ENCODE measurements at places on chromosomes 4 and X.
A peak's percentile ranks its signal among the peaks of the same experiment; 100 is the strongest.

- no peak for DNase-seq
These were observed 4.1 kb downstream of the FGA start for GRCh38 chr4:154586296-154587033.

DNA sequence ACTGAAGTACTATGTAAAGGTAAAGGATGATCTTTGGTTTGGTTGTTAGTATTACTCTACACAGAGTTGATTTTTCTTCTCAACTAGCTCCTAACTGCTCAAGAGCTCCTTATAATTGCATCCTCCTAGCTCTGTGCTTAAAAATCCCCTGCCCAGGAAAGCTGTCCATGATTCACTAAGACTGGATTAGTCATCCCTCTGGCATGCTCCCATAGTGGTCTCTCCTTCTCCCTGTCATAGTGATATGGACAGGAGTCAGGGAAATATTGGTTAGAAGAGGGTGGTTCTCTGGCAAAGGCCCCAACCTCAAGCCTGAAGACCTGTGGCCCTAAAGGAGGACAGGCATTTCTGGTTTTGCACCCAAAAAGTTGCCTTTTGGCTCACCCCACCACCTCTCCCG lies 242.3 kb upstream of the KCNIP4 start:
- no peak for DNase-seq

DNA sequence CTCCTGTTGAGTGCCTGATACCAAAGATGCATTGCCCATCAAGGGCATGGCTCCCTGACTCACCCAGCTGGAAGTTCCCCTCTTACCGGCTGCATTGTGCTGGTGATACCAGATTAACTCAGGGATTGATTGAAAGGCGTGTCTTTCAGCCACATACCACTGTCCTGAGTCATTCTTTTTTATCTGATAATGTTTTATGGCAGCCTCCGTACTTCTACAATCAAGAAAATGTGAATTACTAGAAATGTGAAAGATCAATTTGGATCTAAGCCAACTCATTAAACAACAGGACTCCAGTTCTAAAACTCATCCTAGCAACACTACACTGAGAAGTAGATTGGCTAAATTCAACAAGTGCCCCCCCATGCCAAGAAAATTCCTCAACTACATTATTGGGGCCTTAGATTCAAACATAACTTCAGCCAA lies 40.0 kb downstream of the TXK start:
- DNase-seq, result no peak

DNA sequence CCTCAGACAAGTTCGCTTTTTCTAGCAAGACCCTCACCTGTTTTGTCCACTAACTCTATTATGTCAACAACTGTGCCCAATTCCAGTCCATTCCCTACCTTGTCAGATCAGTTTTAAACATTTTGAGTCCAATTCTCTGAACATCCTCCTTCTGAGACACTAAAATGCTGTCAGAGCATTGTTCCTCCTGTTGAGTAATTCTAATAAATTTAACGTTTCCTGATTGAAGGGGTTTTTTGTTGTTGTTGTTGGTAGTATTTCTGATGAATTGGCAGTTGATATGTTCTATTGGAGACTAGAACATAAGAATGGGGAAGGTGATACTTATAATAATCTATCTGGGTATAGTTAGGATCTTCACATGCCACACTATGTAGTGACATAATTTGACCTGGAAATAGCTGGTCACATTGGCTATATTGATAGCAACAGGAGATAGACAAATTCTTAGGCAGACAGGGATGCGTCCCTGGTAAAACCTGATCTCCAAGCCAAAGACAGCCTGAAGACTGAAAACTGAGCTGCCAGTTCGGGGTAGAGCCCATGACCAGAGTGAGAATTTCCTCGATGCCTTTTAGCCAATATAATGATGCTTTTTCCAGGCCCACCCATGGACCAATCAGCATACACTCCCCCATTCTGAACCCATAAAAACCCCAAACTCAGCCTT lies 12.4 kb upstream of the CXCL2 start:
- DNase-seq, result no peak

DNA sequence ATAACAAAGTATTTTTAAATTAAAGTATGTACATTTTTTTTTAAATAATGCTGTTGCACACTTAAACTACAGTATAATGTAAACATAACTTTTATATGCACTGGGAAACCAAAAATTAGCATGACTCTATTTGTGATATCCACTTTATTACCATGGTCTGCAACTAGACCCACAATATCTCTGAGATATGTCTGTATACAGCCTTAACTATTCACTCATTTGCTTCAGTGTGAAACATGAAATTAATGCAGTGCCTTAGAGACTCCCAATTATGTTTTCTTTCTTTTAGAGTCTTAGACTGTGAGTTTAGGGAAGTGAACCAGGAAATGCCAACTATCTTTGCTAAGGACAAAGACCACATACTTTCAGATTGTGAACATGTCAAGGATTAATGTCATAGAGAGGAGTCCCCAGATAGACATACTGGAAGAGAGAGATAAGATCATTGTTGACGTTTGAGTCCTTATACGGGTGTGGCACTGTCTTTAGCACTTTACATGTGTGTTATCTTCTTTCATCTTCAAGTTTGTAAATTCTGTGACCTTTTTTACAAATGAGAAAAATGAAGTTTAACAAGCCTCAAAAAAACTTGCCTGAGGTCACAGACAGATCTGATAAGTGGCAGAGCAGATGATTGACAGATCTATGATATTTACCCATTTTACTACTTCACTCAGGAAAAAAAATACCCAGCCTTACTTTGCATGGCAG lies 23.2 kb downstream of the CXorf58 start:
- DNase-seq, result no peak

DNA sequence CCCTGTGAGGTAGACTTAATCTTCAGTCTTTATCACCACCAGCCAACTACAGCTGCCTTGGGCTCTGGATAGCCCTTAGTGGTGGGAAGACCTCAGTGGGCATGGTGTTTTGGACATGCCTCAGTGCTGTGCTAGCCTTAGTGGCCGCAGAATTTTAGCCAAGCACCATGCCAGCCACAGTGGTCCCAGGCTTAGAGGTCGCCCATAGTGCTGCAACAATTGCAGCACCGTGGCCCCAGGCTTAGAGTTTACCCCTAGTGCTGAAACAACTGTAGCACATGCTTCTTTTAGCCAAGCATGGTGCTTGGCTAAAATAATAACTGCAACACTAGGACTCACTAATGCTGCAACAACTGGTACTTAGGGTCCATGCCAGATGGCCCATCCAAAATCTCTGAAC lies 38.9 kb upstream of the SULT1B1 start:
- DNase-seq, result no peak

DNA sequence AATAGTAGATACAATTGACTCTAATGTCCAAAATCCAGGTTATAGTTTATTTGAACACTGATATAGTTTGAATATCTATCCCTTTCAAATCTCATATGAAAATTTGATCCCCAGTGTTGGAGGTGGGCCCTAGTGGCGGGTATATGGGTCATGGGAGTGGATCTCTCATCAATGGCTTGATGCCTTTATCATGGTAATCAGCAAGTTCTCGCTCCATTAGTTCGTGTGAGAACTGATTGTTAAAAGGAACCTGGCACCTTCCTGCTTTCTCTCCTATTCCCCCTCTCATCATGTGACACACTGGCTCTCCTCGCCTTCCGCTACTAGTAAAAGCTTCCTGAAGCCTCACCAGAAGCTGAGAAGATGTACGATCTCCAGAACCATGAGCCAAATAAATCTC lies 70.1 kb downstream of the UNC5C start:
- DNase-seq, result no peak

- DNase-seq, result no peak
These were observed 67.1 kb downstream of the TENM3 start for GRCh38 chr4:182310316-182310715.

DNA sequence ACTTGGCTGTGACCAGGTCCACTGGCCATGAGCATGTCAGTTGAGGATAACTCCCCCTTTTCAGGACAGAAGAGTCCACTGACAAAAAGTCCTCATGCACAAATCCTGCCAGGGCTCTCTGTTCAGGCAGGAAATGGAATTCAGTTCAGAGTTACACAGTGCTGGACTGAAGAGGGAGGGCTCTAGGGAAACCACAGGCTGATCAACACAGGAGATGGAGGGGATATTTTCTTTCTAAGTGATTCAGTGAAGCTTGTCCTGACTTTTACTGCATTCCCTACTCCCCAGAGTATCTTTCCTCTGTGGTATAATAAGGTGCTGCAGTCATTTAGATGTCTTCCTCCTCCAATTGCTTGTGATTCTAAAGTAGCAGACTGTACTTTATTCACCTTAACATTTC lies 335.5 kb upstream of the IGFBP7 start:
- no peak for DNase-seq

DNA sequence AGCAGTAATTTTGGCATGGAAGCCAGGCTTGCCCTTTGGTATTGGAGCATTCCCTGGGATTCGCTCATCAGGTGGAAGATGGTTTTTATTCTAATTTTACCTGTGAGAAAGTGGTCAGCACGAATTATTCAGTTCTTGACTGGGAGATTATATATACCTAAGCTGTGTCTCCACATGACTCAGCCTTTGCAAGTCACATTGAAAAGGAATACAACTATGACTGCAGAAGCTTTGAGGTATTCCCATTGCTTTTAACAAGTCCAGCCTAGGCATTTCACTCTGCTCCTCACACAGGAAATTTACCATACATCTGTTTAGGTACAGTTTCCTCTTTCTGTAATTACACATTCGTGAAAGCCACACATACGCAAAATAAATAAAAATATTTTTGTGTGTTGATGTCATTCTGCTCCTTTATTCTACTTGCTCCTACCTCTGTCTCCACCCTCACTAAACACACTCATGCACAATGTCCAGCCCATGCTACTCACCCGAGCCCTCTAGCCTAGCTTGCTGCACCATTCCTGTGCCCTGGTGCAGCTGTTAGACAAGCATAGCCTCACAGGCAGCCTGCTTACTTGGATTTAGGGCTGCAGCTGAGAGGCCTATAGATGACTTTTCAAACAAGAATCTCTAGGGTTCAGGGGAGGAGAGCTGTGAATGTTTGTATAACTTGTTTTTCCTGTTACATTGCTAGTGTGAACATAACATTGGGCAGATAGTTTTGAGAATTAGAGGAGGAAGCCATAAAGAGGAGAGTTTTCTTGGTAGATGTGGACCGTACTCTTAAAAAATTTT lies 504.4 kb upstream of the FAT1 start:
- DNase-seq, result no peak

DNA sequence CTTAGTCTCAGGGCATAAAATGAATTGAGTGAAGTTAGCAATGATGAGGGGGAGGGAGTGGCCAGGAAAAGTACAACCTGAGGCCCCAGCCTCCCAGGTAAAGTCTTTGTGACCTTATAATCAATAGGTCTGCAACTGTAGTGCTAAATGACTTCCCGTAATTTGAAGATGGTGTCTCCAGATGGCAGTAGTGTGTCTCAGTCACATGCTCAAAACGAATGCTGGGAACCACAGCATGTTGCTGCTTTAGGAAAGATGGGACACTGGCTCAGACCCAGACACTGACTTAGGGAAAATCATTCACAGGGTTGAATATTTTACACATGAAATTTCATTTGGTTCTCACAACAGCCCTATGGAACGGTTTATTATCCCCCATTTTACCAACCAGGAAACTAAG lies 10.3 kb downstream of the SRPX2 start:
- DNase-seq, result no peak

- DNase-seq, result no peak
These were observed at the start of gene PPEF1 for GRCh38 chrX:18707426-18708049. PPEF1 (plus strand) TSS chrX:18707645; CDS start chrX:18707781, 136 bp downstream.

GRCh38 chr4:173522951-173523395 lies 7.1 kb downstream of the HAND2 start:
- no peak for DNase-seq

GRCh38 chr4:97910005-97910404 lies 233.3 kb downstream of the STPG2 start:
- DNase-seq, result no peak

GRCh38 chrX:42519666-42520231 lies 258.2 kb downstream of the PPP1R2C start:
- no peak for DNase-seq

GRCh38 chrX:49000636-49001035 lies 1.4 kb downstream of the GRIPAP1 start:
- no peak for DNase-seq

- DNase-seq, result no peak
These were observed 423.1 kb downstream of the KCTD8 start for GRCh38 chr4:44025376-44026020.

DNA sequence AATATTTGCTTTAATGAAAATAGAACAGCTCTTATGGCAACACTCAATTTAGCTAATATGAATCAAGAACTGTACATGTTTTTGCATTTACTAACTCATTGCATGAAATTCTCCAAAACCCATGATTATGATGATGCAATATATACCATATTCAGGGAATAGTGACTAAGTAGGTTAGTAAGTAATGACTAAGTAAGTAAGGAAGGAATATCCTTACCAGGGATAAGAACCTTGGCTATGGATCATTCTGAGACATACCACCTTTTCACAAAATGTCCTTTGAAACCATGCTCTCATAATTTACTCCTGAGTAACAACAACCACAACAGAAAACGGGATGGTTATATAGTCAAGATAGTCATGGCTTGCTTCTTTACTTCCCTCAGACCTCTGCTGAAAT lies 1513.0 kb downstream of the STIM2 start:
- DNase-seq, result no peak

- no peak for DNase-seq
These were observed 216.1 kb upstream of the FAT1 start for GRCh38 chr4:186939766-186940165.

GRCh38 chr4:166143227-166143626 lies 270.2 kb downstream of the TLL1 start:
- no peak for DNase-seq

GRCh38 chr4:150248181-150248580 lies 169.9 kb downstream of the DCLK2 start:
- DNase-seq, result no peak

- no peak for DNase-seq
These were observed 1.5 kb downstream of the FRYL start for GRCh38 chr4:48778431-48779094.

DNA sequence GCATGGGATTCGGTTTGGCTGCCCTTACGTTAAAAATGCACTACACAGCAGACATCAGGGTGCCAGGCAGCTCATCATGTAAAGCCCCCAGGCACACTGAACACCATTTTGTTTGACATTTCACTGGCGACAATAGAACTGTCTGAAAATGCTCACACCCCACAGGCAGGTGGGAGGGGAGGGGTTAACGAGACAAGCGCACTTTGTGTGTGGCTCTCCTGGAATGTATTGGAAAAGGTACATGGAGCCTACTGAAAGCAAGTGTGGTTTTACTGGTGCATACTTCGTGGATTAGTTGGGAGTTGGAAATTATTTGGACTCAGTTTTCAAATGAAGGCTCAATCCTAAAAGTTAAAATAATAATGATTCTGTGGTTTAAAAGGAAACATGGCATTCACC lies 31.6 kb upstream of the PPARGC1A start:
- DNase-seq, result no peak

- no peak for DNase-seq
These were observed 216.6 kb downstream of the NR3C2 start for GRCh38 chr4:148225639-148226038.

GRCh38 chr4:10051517-10052135 lies 30.3 kb upstream of the SLC2A9 start:
- no peak for DNase-seq

GRCh38 chr4:80138551-80139538 lies 58.5 kb upstream of the PRDM8 start:
- DNase-seq, result peak; percentile 29

GRCh38 chr4:107972605-107973004 lies 17.1 kb upstream of the HADH start:
- DNase-seq, result no peak

- no peak for DNase-seq
These were observed 26.0 kb downstream of the LRIT3 start for GRCh38 chr4:109873791-109874514.

GRCh38 chr4:5654791-5655190 lies 53.6 kb downstream of the EVC2 start:
- DNase-seq, result no peak

GRCh38 chr4:1480720-1481119 lies 74.5 kb upstream of the NKX1-1 start:
- DNase-seq, result no peak
